Activated CD8-positive, alpha-beta T cell treated with anti-CD3 and anti-CD28 coated beads for 36 hours (primary cell): ENCODE measurements at places on chromosomes 2 and 18. TPM values are rescaled to one million over a fixed set of nuclear protein-coding genes. Genes with fewer than 3 reads are reported as not detected.

DNA sequence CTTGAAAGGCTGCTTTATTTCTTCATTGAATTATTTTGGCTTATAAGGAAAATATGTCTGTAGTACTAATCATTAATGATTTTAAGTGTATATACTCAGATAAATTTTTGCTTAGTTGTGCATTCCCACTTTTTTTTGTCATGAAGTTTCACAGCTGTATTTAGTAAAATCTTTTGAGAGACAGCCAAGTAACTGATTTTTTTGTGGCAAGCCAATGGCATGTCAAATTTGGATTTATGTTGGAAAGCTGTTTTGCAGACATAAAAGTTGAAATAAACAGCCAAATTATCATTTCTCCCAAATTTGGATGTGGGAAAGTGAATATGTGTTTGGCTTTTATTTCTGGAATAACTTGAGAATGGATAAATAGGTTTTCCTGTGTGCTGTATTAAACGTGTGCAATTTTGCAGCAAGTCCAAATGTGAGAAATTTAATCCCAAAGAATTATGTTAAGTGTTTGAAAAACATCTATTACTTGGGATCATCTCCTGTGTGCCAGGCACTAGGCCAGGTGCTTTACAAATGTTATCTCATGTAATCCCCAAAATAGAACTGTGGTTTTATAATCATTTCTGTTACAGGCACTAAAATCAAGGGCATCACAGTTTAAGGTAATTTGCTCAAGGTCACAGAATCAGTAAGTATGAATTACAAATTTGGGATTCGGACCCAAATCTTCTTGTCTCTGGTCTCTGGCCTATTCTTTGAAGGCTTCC is 160.4 kb downstream of the PTPRM start:
- no peak for DNase-seq

- no peak for DNase-seq
Observed at GRCh38 chr18:27843783-27844777, 332.9 kb downstream of the CDH2 start.

- DNase-seq = no peak
Observed at GRCh38 chr2:190530248-190530900, 4.1 kb downstream of the NEMP2 start.

The TCF7L1 gene
- total RNA-seq = not detected
